ENCODE measurements at places on chromosomes 1 and 21. TPM values are rescaled to one million over a fixed set of nuclear protein-coding genes. Genes with fewer than 3 reads are reported as not detected.

CD1E gene
- not detected for total RNA-seq

GJA9 gene
- not detected for total RNA-seq

GJA8 gene
- not detected for total RNA-seq

- DNase-seq: peak; percentile 89
These were observed at the start of gene AGTRAP for GRCh38 chr1:11735854-11736745. Gene AGTRAP (plus strand): TSS chr1:11736136. CDS start chr1:11736209, 73 bp downstream.

GRCh38 chr21:41425954-41426675, at the start of gene MX1:
Gene MX1 (plus strand): TSS chr21:41426239. CDS start chr21:41432071, 5,832 bp downstream.
- peak; percentile 63 for DNase-seq

GRCh38 chr1:167638064-167638463, 8.0 kb downstream of the RCSD1 start:
- DNase-seq: no peak
